ENCODE measurements at places on chromosomes 5 and 9. TPM values are rescaled to one million over a fixed set of nuclear protein-coding genes. Genes with fewer than 3 reads are reported as not detected.

GRCh38 chr5:172321593-172321992, 38.0 kb upstream of the UBTD2 start:
- DNase-seq: no peak

GRCh38 chr5:120538149-120538548, 74.0 kb downstream of the PRR16 start:
- DNase-seq: peak; percentile 87

DNA sequence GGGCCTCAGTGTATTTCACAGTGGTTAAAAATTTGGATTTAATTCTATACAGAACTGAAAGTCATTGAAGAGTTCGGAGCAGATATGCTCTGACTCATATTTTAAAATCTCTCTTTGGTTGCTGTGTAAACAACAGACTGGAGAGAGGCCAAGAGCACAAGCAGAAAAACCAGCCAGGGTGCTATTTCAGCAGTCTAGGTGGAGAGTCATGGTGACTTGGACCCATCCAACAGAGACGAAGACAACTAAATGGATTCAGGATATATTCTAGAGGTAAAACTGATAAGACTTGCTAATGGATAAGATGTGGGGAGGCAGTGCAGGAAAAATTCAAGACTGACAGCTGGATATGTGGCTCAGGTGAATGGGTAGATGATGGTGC, 168.9 kb downstream of the MAPKAP1 start:
- DNase-seq: peak; percentile 96

GRCh38 chr5:179243333-179243732, 101.9 kb downstream of the ADAMTS2 start:
- peak; percentile 86 for DNase-seq

- peak; percentile 96 for DNase-seq
Measured at GRCh38 chr5:173472164-173472563, 143.9 kb upstream of the STC2 start.

GRCh38 chr5:176646707-176647029, 616 bp upstream of the TSPAN17 start:
- DNase-seq: no peak

DNA sequence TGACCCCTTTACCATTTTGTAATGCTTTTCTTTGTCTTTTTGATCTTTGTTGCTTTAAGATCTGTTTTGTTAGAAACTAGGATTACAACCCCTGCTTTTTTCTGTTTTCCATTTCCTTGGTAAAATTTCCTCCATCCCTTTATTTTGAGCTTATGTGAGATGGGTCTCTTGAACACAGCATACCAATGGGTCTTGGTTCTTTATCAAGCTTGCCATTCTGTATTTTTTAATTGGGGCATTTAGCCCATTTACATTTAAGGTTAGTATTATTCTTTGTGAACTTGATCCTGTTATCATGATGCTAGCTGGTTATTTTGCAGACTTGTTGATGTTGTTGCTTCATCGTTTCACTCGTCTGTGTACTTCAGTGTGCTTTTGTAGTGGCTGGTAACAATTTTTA, 337.3 kb downstream of the SPATA31D1 start:
- DNase-seq: no peak

- no peak for DNase-seq
Measured at GRCh38 chr9:14192556-14192955, 121.4 kb downstream of the NFIB start.

DNA sequence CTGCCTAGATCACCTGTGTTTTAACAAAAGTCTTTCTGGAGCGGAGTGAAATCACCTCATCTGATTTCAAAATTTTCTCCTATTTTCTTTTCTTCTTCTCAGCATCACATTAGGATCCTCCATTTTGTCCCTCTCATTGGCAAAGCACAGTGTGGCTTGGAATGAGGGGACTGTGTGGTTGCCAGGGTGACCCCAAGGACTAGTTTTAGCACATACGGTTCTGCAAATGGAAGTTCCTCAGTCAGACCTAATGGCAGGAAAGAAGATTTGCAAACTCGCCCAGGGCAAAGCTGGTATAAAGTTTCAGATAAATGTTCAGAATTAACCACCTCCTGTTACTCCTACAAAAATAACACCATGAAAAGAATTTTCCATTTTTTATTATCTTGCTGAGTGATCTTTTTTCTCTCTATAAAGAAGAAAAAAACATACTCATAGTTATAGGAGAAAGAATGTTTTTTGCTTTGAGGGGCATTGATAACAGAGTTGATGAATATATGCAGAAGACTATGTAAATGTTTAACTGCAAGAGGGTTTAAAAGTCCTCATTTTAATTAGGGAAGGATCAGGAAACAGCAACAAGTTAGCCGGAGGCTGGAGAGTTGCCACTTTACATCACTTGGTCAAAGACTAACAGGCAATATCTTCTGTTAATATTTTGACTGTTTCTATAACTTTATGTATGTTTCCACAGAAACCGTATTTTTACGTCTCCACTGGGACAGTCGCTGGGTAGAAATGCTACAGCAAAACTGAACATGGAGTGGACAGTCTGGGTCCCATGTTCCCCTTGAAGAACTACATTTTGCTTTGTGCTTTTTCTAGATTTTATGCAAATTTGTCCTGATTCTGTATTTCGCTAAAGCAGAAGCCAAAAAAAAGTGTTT, 257.8 kb downstream of the NR2F1-AS1 start:
- no peak for DNase-seq

DNA sequence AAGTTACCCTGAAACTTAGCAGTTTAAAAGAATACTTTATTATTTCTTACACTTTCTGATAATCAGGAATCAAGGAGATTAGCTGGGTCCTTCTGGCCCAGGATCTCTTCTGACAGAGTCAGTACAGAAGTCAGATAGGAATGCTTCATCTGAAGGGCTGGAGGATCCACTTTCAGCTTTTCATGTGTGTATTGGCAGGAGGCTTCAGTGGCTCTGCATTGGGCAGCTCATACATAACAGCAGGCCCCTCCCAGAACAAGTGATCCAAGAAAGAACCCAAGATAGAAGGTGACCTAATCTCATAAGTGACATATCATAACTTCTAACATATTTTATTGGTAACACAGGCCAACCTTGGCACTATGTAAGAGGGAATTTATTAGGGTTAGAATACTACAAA, 258.4 kb downstream of the HCN1 start:
- no peak for DNase-seq

DNA sequence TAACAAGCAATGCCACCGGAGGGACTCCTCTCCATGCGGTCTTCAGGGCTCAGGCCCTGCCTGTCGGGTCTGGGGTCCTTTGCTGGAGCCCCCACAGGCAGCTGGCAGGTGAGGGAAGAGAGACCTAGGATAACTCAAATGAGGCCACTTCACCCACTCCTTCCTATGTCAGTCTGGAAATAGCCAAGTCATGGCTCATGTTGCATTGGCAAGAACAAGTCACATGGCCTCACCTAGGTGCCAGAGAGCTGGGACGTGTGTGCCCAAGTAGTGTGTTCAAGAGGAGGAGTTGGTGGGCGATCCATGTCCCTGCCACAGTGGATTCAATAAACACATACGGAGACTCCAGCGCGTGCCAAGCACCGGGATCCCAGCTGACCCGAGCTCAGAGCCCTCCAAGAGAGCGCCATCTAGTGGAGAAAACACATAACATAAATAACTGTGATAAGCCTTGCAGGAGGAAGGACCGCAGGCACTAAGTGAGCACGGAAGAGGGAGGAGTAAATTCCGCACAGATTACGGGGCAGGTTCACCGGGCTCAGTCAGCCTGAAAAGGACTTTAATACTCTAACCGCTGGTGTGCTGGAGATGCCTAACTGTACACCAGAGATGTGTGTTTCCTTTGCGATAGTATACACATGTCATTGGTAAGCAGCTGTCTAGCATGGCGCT, 580.8 kb downstream of the CCDC171 start:
- DNase-seq: peak; percentile 78

- DNase-seq: peak; percentile 83
Measured at GRCh38 chr5:56176155-56176798, 56.9 kb downstream of the ANKRD55 start.

DNA sequence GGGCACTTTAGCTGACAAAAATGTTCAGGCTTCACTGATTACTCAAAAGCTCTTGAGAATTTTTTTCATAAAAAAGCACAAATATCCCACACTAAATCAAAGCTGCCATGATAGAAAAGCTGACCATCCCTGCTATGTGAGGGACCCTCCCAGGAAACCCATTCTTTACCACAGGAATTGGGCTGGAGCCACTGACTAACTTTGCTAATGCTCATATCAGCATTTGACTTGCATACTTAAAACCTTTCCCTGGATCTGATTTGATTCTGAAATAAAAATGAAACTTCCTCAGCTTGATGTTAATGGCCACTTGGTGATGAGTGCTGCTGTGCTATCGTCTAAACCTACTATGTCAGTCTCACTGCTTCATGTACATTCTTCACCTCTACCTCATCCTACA, 243.6 kb downstream of the PRELID2 start:
- no peak for DNase-seq

GRCh38 chr5:100841358-100842076, 61.6 kb downstream of the ST8SIA4 start:
- DNase-seq: no peak

DNA sequence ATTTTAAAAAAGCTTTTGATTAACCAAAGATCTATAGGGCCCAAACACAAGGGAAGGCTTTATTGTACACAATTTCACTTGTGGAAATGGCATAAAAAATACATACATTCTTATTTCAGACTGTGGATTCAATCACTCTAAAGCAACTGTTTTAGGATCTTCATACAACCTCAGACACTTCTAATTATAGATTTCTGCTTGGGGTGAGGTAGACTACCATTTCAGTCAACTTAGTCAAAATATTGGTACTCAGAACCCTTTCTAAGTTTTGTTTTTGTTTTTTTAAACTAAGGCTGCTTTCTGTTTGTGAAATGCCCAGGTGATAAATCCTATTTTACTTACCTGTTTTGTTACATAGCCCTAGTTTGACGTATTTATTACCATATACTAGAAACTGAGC, 284.5 kb upstream of the RASA1 start:
- DNase-seq: no peak

DNA sequence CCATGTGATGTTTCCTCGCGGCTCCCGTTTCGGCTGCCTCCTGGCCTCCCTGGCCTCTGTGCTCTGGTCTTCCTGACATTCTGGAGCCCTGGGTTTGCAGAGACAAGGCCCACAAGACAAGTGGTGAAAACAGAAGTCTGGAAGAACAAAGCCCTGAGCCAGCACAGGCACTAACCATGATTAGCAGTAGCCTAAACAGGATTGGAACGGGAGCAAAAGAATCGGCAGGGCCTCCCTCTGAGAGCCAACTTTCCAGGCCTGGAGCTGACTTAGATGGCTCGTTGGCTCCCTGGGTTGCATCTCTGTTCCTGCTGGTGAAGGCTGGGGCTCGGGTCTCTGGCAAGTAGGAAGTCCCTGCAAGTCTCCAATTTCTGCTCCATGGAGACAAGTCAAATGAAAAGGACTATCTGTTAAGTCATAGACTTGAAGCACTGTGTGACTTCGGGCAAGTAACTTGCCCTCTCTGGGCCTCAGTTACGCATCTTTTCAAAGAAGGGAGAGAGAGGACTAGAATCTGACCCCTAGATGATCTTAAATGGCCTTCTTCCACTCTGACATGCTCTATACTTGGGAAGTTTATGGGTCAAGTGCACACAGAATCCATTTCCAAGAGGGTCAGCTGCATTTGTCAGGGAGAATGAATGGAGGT, 3.3 kb downstream of the COL27A1 start:
- no peak for DNase-seq

DNA sequence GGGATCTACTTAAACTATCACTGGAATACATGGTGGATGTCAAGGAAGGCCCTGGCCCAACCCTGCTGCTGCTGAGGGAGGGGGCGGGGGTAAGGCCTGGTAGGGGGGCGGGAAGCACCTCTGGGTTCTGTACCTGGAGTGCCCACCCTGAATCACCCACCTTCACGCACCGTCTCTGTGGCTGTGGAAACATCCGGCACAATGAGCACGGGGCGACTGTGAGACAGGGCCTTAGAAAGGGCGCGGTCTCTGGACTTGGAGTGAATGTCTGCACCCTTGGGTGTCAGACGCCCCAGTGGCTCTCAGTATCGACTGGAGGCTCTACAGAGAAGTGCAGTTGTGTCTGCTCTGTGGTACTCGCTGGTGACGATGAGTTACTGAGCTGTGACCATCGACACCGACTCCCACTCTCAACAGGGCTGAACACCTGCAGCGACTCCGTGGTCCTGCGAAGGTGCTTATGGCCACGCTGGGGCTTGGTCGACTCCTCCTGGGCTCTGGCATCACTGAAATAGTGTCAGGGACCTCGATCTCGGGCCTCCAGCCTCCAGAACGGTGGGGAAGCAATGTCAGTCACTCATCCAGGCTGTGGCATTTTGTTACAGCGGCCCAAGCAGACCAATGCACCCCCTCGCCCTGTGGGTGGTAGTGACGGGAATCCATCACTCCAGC, 25.5 kb upstream of the SLC6A19 start:
- DNase-seq: no peak

- no peak for DNase-seq
Measured at GRCh38 chr9:83238871-83239640, 176.1 kb upstream of the RASEF start.

- no peak for DNase-seq
Measured at GRCh38 chr9:36080519-36080918, 43.8 kb downstream of the RECK start.

- no peak for DNase-seq
Measured at GRCh38 chr9:125948887-125949596, 201.9 kb downstream of the PBX3 start.

DNA sequence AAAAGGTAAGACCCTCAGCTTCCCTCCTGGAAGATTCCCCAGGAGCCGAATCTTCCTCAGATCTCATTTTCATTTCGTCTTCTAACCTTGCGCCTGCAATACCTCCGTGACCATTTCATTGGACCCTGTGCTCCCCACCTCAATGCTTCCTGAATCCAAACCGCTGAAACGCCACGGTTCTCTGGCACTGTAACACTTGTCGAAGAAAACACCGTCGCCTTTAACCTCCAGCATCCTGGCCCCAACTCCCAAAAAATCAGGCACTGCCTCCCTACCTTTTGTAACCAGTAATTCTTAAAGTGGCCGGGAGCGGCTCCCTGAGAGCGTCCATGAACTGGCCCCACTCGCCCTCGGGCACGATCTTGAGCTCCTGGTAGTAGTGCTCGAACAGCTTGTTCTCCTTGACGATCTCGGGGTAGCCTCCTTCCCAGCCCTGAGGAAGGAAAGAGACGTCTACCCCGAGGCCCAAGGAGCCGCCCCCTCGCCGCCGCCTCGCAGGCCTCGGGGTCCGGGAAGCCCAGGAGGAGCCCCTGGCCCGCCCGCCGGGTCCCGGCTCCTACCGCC, 438 bp downstream of the NSUN2 start:
- DNase-seq: peak; percentile 76

- DNase-seq: no peak
Measured at GRCh38 chr9:132955768-132956167, 11.4 kb upstream of the TSC1 start.

DNA sequence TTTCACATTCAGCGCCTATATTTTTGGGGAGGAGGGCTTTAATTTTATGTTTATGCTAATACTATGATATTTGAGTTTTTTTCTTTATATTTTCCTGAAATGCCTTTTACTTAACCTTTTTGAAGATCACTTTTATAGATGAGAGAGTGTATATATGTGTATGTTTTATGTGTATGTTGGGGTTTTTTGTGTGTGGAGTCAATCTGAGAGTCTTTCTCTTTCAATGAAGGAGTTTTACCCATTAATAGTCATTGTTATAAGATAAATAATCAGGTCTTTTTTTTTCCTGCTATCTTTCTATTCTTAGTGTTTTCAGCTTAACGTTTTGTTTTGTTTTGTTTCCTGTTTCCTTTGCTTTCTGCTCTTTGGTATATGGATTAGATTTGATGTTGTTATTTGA, 112.2 kb downstream of the TEX10 start:
- no peak for DNase-seq

Gene TEX10
- 20.9 TPM for polyA plus RNA-seq

Gene ZNF483
- 0.18 TPM for polyA plus RNA-seq

Gene GRXCR2
- polyA plus RNA-seq: not detected

Gene IL3
- not detected for polyA plus RNA-seq

Gene ORM2
- not detected for polyA plus RNA-seq

Gene CORO2A
- polyA plus RNA-seq: 1.5 TPM

Gene GARIN3
- not detected for polyA plus RNA-seq

Gene RAD1
- 53.6 TPM for polyA plus RNA-seq
